NCI-H1048 (cell line): ENCODE measurements at places on chromosomes 16 and 17.

DNA sequence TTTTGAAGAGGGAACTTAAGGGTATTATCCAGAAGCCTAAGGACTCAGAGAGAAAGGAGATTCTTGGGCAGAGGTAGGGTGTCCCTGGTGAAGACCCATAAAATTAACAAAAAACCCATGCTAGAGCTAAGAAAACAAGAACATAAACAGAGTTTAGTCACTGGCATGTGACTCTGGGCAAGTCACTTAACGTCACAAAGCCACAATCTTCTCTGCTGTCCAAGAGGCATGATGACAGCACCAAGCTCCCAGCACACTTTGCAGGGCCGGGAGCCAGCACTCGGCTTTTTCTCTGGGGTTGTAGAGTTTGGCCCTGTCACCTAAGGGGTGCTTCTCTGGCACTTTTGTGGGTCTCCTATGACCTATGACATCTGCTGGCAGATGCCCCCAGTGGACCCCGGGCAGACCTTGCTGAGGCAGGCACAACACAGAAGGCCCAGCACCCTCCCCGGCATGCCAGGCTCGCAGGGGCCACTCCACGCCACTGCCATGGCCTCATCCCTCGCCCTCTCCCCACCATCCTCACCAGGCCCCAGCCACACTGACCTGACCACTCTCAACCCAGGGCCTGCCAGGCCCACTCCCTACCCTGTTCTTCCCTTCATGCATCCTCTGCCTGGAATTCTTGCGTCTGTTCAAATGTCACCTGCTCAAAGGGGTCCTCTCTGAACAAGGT lies 69.8 kb downstream of the DYNLRB2 start:
- no peak for DNase-seq

DNA sequence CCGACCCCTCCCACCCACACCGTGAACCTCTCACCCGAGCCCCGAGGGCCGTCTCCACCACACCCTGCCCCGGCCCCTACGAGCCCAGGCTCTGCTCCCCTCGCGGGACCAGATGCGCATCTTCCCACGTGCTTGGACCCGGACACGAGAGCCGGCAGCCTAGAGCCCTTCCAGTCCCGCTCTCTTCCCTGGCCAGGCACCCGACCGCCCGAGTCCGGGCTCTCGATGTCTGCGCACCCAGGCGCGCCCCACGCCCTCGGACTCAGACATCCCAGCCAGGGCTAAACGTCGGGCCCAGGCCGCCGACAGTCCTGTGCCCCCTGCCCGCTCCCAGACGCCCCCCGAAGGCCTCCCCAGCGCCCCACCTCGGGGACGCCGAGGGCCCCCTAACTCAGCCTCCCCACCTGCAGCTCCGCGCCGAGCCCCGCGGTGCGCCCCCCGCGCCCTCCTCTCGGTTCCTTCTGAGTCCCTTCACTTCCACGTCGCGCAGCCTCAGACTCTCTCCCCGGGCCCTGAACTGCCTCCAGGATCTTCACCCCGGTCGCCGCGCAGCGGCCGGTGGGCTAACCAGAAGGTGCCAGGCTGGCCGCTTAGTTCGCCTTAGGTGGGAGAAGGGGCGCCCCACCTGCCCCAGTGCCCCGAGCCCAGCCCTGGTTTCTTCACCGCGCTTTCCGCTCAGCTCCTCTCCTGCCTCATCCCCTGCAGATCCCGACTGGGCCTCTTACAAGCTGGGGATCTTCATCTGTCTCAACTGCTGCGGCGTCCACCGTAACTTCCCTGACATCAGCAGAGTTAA lies 688 bp downstream of the ADAP2 start:
- no peak for DNase-seq

DNA sequence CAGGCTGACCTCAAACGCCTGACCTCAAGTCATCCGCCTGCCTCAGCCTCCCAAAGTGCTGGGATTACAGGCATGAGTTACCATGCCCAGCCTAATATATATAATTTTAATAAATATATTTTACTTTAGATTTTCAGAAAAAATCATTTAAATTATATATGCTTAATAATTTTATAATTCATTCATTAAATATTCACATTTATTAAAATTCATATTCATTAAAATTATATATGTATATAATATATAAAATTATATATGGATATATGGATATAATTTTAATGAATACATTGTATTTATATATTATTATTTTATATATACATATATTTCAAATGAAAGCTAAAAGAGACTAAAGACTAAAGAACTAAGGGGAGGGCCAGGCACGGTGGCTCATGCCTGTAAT lies 29.4 kb downstream of the COPRS start:
- DNase-seq = no peak

- no peak for DNase-seq
These were observed 5.0 kb downstream of the WFIKKN2 start for GRCh38 chr17:50840311-50840851.

DNA sequence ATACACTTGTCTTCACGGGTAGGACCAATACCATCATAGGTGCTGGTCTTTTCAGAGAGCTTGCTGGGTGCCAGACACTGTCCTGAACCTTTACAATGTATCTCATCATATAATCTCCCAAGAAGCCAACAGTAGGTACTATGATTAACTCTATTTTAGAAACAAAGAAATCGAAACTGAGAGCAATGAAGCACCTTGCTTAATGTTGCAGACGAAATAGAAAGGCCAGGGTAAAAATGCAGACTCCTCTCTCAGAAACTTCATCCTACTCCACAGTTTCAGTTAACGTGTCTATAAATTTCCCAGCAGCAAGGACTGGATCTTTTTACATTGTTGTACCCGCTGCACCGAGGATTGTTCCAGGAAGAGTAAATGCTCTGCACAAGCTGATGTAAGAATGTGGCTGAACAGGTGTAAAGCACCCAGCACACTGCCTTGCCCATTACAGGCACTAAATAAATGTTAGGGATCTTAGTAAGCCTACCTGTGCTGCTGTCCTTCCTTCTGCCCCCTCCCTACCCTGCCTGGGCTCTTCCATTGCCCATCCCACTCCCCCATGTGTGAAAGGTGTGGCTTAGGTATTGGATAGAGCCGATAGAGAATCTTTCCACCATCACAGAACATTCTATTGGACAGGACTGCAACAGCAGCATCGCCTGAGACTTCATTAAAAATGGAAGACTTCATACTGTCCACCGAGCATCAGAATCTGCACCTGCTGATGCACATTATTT lies 476.7 kb downstream of the SOX9 start:
- DNase-seq = no peak

- no peak for DNase-seq
These were observed 525.2 kb upstream of the PSMD7 start for GRCh38 chr16:73771196-73772064.

- no peak for DNase-seq
These were observed 66.9 kb downstream of the RNF213 start for GRCh38 chr17:80327518-80327917.

- no peak for DNase-seq
These were observed 182.1 kb upstream of the SDK2 start for GRCh38 chr17:73826181-73826871.

- no peak for DNase-seq
These were observed 2.7 kb upstream of the HES7 start for GRCh38 chr17:8126491-8127066.

- no peak for DNase-seq
These were observed at the start of gene C16orf74 for GRCh38 chr16:85750827-85751697. Gene C16orf74 (minus strand): TSS chr16:85751096. CDS start chr16:85735217, 15,879 bp downstream.

DNA sequence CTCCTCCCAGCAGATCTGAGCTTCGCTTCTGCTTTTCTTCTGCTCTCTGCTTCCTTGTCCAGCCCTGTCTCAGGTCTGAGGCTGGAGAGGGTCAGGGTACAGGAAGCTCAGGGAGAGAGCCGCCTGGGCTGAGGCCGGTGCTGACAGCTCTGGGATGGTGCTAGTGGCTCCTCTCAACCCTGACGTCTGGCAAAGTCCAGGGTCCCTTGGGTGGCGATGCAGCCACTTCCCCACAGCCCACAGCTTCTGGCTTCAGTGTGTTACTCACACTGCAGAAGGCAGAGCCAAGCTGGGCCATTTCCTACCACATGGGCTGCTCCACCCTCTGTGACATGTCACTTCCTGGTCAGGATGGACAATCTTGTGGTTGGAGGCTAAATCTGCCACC lies at the start of gene CD300C:
Gene CD300C, minus strand, starts transcription at position 273 of the 388 bp plus-strand sequence. CDS start 333 bp downstream, outside the sequence.
- DNase-seq = no peak
